NCI-H2081 (cell line): ENCODE measurements at places on chromosomes 3 and 15.

GRCh38 chr15:98518823-98519561 lies 129.3 kb upstream of the IGF1R start:
- peak; percentile 84 for DNase-seq

GRCh38 chr3:58198362-58198761 lies 12.4 kb downstream of the DNASE1L3 start:
- no peak for DNase-seq

GRCh38 chr3:132654190-132654589 lies 5.4 kb downstream of the ACAD11 start:
- peak; percentile 72 for DNase-seq

DNA sequence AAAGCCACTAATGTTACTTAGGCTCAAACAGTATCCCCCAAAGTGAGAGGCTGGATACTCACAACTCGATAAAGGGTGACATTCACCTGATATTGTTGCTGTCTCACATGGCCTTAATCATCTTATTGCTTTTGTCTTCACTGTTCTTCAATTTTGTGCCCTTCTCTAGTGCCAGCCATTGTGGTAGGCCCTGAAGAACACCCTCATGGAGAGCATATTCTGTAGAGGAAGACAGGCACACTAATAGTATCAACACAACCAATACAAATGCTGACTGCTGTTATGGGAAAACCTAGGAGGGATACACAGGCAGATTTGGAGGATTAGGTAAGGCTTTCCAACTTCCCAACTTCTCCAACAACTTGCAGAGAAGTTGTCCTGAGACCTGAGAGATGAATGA lies 4.1 kb upstream of the BLM start:
- DNase-seq: no peak

DNA sequence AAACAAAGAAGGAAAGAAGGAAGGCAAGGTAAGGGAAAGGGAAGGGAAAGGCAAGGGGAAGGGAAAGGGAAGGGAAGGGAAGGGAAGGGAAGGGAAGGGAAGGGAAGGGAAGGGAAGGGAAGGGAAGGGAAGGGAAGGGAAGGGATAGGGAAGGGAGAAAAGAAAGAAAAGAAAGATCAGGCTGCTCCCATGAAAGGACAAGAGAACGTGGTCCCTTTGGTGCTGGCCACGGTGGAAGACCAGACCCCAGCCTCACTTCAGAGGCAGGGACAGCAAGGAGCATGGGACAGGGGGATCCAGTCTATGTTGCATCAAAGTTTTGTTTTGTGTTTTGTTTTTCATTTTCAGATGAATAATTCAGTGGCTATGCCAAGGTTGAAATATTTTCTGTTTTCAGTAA lies 111.4 kb upstream of the IGF1R start:
- no peak for DNase-seq

DNA sequence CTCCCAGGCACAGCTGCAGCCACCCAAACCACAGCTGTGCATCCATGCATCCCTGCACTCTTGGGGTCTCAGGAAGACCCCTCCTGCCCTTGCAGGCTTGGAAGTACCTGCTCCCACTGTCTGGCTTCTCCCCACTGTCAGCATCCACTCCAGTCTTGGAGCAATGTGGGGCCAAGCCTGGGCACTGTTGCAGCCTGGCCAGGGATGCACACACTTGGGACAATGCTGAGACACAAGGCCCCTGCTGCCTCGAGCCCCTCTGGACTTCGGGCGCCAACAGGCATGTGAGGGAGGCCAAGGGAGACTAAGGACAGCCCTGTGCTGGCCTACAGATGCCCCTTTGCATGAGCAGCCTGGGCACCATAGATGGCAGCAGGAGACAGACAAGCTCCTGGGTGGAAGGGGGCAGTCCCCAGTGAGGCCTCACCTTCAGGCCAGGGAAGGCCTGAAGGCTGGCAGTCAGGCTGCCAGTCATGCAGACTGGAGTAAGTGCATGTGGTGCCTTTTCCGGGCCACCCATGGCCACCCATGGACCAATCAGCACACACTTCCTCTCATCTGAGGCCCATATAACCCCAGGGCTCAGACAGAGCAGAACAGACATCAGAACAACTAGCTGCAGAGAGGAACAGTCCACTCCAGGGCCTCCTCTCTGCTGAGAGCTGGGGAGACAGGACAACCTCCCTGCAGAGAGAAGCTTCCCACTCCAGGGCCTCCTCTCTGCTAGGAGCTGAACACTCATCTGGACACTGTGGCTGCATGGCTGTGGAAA lies 219.0 kb downstream of the VGLL3 start:
- DNase-seq: no peak
